Dermis microvascular lymphatic vessel endothelial cell (primary cell): ENCODE measurements at places on chromosomes 12 and 14. TPM values are rescaled to one million over a fixed set of nuclear protein-coding genes. Genes with fewer than 3 reads are reported as not detected.

The CD69 gene
- 0.39 and 1.3 TPM in 2 replicates for total RNA-seq

The ANKRD13A gene
- 46.1 and 63.8 TPM in 2 replicates for total RNA-seq

The PPTC7 gene
- 6.0 and 9.5 TPM in 2 replicates for total RNA-seq

The CDK4 gene
- total RNA-seq = 146 and 180 TPM in 2 replicates

The OTOGL gene
- total RNA-seq = 0.13 and 0.26 TPM in 2 replicates

The HVCN1 gene
- 2.6 and 3.9 TPM in 2 replicates for total RNA-seq
